HT-29 (cell line): ENCODE measurements at places on chromosomes 13 and 19. TPM values are rescaled to one million over a fixed set of nuclear protein-coding genes. Genes with fewer than 3 reads are reported as not detected.

The MCEMP1 gene
- not detected in 2 replicates for total RNA-seq

- DNase-seq, result no peak
Observed at GRCh38 chr19:28297586-28298157, 915.3 kb downstream of the UQCRFS1 start.

GRCh38 chr19:38134540-38135149 is 89.4 kb downstream of the DPF1 start:
- DNase-seq, result peak; percentile 61

The WTIP gene
- 2.1 and 3.9 TPM in 2 replicates for total RNA-seq

DNA sequence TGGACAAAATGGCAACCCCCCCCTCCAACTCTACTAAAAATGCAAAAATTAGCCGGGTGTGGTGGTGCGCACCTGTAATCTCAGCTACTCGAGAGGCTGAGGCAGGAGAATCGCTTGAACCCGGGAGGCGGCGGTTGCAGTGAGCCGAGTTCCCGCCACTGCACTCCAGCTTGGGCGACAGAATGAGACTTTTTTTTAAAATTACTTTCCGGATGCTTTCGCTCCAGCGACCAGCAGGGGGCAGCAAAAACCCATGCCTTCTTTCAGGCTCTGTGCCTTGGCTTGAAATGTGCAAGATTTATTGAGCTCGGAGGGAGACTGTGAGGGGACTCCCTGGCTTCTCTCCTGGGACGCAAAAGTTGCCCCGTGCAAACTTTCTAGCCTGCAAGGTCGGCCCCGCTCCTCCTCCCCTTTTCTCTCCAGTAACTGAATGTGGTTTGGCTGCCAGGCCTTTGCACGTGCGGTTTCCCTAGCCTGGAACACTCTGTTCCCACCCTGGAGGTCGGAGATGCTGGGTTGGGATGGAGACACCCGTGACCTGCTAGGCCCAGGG is 61.4 kb upstream of the NFIC start:
- DNase-seq, result peak; percentile 74

The NCR1 gene
- total RNA-seq, result not detected in 2 replicates

The KLK8 gene
- total RNA-seq, result 4.2 and 8.7 TPM in 2 replicates
